Activated CD4-positive, alpha-beta T cell treated with anti-CD3 and anti-CD28 coated beads, Interleukin-2, amount 50 U/mL, for 16 hours (primary cell): ENCODE measurements at places on chromosomes 12 and 14.
A peak's percentile ranks its signal among the peaks of the same experiment; 100 is the strongest.

DNA sequence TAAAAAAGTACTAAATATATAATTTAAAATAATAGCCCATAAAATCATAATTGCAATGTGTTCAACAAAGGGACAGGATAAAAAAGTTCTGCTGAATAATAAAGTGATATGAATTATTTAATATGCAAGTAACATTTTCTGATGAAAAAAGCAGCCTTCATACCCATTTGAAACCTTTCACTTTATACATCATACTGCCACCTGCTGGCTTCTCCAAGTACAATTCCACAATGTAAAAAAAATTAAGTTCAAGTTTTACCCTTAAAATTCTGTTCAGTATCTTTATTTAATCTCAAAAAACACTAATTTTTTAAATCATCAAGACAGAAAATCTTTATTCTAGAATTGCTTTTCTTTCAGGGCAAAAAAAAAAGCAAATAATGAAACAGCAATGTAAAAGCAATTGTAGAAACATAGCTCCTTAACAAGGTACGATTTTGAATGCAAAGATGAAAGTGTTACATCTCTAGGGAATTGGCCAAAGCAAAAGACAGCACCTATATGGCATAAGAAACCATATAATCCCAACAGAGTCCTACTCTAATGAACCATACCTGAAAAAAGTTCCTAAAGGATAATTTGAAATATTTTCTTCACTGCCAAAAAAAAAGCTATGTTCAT, 15.0 kb downstream of the MDM1 start:
- DNase-seq, result peak; percentile 71

- no peak for DNase-seq
Measured at GRCh38 chr12:119674560-119674959, 6.6 kb downstream of the PRKAB1 start.

GRCh38 chr12:116113398-116114130, 163.9 kb downstream of the MED13L start:
- DNase-seq, result no peak

DNA sequence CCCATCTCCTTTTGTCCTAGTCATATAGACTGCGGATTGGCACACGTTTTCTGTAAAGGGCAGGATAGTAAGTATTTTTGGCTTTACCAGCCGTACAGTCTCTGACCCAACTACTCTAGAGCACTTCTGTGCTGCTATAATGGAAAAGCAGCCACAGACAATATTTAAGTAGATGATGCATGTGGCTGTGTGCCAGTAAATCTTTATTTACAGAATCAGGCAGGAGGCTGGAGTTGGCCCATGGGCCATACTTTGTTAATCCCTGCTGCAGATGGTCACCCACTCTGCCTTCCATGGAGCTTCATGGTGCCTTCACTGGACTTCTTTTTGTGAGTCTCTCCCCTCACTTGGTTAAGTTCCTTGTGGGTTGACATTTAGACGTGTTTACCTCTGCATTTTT, 584.5 kb upstream of the TBX3 start:
- no peak for DNase-seq

- DNase-seq, result peak; percentile 43
Measured at GRCh38 chr12:2336409-2336829, 283.6 kb downstream of the CACNA1C start.

- no peak for DNase-seq
Measured at GRCh38 chr14:49193332-49194065, 392.7 kb downstream of the RPS29 start.

DNA sequence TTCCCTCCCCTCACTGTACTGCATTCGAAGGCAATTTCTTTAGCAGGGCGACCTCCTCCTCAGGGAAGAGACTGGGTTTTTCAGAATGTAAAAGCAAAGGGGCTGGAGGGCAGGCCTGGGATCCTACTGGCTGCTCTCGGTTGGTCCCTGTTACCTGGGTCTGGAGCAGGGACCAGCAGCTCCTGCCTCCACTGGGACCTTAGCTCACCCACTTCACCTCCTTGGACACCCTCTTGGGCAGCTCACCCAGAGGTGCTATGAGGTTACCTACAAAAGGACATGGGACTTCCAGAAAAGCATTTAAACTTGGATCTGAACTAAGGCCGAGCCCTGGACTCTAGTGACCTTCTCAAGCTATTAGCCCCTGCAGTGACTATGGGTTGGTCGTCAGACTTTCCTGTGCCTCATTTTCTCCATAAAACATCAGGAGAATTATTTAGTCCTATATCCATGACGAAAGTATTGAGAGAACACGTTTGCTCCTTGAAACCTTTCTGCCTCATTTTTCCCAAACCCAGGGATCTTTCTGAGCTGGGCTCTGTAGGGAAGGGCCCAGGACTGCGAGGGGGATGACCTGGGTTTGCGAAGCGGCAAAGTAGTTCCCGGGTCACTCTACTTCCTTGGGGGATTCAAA, 65.0 kb downstream of the FBXL14 start:
- DNase-seq, result no peak

- DNase-seq, result peak; percentile 86
Measured at GRCh38 chr12:120013659-120014380, 24.8 kb downstream of the BICDL1 start.

- DNase-seq, result no peak
Measured at GRCh38 chr12:107650977-107651376, 34.6 kb upstream of the PWP1 start.
